ENCODE measurements at places on chromosomes 3 and 15.

DNA sequence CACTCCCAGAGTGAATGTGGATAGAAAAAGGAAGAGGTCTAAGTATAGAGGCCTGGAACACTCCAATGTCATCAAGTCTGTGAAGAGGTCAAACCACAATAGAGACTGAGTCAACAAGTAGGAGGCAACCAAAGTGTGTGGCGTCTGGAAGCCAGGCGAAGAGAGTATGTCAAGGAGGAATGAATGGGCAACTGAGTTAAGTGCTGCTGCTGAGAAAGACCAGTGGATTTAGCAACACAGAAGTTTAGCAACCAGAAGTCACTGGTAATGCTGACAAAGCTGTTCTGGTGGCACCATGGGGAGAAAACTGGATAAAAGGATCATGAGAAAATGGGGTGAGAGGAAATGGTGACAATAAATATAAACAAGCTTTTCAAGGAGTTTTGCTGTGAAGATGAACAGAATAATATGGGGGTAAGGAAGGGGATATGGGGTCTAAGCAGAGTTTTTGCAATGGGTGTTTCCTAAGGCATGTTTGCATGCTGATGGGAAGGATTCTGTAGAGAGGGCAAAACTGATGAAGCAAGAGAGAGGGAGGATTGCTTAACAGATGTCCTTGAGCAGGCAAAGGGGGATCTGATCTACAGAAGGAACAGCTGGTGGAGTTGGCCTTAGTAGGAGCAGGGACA lies 38.4 kb downstream of the PCOLCE2 start:
- DNase-seq = no peak

DNA sequence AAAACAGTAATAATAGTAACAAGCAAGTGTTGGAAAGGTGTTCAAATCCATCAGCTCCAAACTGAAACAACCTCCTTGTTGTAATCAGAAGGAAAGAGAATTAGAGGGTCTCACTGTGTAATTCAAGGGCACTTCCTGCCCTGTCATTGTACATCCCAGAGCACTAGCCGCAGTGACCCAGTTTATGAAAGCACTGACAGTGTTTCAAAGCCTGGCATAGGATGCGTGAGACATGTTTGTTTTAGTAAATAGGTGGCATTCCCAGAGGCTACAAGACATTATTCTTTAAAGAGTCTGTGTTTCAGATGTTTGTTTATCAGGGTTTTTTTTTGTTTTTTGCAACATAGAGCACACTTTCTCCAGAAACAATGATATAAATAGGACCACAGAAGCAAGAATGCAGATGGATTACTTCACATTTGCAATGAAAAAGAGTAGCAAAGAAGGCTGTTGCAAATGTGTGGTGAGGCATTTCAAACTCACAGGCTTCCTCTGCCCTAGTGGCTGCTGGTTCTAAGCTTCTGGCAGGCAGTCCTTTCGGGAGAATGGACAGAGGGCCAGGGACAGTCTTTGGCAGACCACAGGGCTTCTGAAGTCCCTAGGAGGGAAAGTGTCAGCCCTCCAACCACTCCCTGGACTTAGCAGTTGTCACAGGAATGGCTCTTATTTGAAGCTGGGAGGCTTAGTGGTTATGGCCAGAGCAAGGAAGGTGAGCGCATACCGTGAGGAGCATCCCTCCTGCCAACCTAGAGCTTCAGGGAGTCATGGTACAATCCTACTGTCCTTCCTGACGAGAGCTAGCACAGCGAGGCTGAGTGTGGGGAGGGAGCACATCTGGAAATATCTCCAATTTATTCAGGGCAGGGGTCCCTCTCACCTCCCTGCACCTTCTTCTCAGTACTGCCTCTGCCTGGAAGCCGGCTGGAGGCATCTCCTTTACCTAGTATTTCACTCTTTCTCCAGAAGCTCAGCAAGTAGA lies 31.4 kb upstream of the TIPARP start:
- DNase-seq = no peak

- DNase-seq = no peak
Observed at GRCh38 chr3:124981472-124981871, 46.9 kb upstream of the MUC13 start.

GRCh38 chr15:56537881-56538280 lies 72.9 kb upstream of the MNS1 start:
- DNase-seq = no peak

DNA sequence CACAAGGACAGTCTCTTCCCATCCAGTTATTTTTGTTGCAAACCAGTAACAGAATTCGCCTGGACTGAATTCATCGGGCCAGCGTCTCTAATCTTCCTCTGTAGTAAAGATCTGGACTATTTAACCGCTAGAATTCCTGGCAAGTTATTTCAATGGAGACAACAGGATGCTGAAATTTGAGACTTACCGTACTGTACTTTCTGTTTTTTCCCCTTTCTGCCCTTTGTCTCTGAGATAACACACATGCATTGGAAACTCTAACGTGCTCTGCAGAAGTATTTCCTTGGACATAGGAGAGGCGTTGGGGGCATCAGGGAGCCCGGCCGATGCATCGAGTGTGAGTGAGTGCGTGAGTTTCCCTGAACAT lies 61.5 kb downstream of the ASB7 start:
- no peak for DNase-seq

- DNase-seq = no peak
Observed at GRCh38 chr3:106533788-106534160, 665.0 kb upstream of the CBLB start.

- DNase-seq = no peak
Observed at GRCh38 chr3:3260870-3261269, 81.4 kb upstream of the CRBN start.

GRCh38 chr3:123110282-123110975 lies 43.6 kb downstream of the PDIA5 start:
- no peak for DNase-seq
